ENCODE measurements at places on chromosomes 4 and X.

- no peak for DNase-seq
Measured at GRCh38 chr4:188300385-188300784, 161.1 kb downstream of the TRIML1 start.

GRCh38 chr4:141158219-141158618, 24.9 kb upstream of the RNF150 start:
- DNase-seq: no peak

DNA sequence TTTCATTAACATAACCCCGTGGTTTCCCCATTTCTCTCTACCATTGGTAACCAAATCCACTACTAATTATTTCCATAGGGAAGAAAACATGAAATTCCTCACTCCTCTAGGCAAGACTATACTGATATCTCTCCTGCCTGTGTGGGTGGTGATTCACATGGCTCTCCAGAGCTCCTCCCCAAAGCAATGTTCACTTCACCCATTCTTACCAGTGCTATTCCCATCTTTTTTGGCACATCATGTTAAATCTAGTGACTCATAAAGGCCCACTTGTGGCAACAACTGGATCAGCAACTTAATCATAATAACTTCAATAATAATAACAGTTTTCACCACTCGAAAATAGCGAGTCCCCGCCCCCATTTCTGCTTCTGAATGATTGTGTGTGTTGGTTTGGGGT, 6.1 kb upstream of the HCCS start:
- no peak for DNase-seq

DNA sequence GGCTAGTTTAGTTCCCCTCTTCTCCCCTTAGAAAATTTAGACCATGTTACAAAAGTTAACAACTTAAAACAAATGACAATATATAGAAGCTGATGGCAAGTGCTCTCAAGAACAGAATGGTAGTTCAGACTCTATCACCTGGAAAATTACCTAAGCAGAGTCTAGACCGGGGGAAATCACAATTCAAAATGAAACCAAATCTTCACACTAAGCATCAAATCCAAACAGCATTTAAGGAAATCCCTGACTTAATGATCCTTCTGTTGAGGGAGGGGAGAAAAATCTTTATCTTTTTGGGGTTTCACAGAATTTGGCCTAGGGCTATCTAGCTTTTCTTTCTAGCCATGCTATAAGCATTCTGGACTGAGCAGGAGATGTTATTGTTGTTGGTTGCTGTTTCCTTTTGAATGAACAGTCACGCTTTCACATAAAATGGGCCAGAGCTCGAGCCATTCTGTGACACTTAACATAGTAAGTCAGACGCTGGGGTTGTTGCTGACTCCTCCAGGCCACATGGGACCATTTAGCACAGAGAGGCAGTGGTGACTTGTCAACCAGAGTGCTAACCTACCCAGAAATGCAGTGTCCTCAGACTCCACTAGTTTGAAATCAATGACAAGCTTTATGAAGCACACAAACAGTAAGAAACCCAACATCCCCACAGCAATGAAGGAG, 16.0 kb upstream of the LSM6 start:
- no peak for DNase-seq

DNA sequence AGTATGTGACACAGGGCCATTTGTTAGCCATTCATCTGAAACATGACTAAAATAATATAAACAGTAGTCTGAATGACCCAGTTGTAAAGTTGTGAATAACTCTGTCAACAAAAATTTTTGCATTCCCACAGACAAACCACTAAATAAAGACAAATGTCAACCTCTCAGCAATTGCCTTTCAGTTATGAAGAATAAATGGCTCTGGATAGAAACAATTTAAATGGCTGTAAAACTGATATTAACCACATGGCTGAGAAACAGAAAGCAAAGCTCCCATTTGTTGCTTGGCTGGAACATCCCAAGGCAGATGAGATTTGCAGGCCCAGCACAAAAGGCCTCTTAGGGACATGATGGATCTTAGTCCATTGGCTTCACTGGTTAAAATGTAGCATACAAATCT, 296.3 kb downstream of the GALNTL6 start:
- no peak for DNase-seq

GRCh38 chrX:128807367-128807766, 715.9 kb downstream of the SMARCA1 start:
- DNase-seq: no peak

- no peak for DNase-seq
Measured at GRCh38 chr4:140249351-140249750, 95.4 kb upstream of the MAML3 start.

DNA sequence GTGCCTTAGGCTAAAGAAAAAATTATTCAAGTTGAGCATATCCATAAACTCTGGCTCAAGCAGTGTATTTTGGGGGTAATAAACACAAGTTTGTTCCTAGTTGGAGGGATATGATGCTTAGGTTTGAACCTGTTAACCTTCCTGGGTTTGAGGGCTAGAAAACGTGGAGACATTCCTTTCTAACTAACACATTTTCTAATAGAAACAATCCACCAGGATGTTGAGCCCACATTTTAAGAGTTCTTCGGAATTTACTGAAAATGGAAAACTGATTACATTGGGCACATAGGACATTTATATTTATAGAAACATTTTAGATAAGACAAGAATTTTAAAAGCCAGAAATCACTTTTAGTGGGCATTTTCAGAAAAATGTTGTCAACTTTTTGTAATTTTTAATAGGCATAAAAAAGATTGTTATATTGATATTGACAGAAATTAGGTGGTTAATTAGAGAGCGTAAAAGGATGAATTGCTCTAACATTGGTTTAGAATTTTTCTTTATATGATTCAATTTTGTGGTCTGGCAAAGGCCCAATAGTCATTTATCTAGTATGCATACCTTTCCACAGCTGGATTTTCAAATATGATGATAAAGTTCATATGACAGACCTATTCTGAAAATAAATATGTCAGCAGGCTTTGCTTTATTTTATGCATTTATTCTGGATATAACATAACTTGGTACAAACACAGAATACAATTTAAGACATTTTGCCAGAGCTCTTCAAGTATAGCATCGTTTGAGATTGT, 49.2 kb downstream of the CEP44 start:
- no peak for DNase-seq

- no peak for DNase-seq
Measured at GRCh38 chr4:106584337-106584989, 215.9 kb upstream of the GIMD1 start.

GRCh38 chr4:54155936-54156335, 56.0 kb downstream of the GSX2 start:
- DNase-seq: no peak

DNA sequence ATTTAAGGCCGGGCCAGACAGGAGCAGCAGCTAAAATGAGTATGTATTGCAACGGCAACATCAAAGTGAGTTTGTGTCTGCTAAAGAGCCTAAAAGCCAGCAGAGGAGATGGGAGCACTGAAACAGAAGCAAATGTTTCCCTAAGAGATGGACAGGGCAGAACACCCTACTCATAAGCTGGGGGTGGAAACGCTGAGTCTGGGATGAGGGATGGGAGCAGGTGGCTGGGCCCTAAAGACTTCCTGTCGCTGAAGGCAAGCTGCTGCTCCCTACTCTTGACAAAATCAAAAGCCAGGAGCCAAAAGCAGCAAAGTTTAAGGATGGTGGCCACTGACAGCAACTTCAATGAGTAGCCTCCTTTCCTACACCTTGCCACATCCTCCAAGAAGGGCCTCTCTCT, 40.6 kb upstream of the NAP1L5 start:
- DNase-seq: no peak

DNA sequence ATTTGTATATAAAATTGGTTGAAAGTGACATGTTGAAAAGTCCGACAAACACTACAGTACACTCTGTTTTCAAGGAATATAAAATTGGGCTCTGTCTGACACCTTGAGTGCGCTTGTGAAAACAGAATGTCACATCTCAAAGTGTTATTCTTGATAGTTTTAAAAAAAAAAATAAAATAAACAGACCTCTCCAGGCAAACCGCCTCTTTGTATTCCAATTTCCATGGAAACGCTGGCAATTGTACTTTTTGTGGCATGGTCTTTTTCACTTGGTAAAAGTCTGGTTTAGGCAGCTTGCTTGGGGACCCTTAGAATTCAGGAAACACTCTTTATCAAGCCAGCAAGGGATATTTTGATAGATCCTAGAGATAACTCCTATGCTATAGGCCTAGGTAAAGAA, 302.5 kb downstream of the RAB28 start:
- no peak for DNase-seq

GRCh38 chr4:9933956-9934355, 87.3 kb downstream of the SLC2A9 start:
- DNase-seq: no peak

GRCh38 chr4:61200187-61200915, at the start of gene ADGRL3:
Gene ADGRL3 (plus strand): TSS chr4:61200326.
- DNase-seq: no peak

DNA sequence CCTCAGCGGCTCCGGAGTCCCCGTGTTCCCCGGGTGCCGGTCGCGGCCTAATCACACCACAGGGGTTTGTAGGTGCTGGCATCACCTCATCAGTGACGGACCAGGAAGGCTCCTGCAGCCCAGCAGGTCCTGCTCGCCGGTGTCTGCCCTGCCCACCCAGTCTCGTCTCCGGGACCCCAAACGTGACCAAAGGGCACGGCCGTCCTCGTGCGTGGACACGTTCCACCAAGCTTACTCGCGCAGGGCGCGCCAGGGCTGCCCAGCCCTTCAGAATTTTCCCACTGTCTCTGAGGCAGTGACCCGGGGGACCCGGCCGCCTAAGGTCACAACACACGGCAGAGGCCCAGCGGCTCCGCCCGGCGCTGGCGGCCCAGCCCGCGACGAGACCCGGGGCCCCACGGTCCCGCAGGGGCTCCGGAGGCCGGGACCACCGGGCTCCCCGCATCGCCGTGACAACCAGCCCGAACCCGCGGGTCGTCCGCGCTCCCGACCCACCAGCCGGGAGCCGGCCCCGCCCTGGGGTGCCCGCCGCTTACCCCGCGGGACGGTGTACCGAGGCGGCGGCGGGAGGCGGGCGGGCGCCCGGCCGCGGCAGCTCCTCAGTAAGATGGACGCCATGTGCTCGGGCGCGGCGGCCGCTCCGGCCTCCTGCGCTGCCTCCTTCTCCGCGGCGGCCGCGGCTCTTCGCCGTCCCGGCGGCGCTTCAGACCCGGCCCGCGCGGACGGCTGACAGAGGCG, 454 bp downstream of the LETM1 start:
- DNase-seq: no peak

DNA sequence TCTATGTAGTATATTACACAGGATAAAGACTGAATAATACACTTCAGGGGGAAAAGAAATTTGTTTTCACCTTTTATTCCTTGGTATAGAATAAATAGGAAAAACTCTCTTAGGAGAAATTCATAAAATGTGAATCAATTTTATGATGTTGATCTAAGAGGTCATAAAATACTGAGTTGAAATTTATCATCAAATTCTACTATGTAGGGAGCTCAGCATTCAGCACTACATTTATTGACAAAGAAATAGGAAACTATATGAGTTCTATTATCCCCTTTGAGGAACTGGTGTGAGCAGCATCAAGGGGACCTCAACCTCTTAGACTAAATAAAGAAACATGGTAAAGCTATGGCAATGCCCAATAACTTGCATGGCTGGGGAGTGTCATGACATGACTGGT, 348.2 kb upstream of the SMIM31 start:
- no peak for DNase-seq

GRCh38 chr4:153197301-153197700, 6.9 kb upstream of the TRIM2 start:
- DNase-seq: no peak

- DNase-seq: no peak
Measured at GRCh38 chr4:38641811-38642210, 22.2 kb upstream of the KLF3 start.

DNA sequence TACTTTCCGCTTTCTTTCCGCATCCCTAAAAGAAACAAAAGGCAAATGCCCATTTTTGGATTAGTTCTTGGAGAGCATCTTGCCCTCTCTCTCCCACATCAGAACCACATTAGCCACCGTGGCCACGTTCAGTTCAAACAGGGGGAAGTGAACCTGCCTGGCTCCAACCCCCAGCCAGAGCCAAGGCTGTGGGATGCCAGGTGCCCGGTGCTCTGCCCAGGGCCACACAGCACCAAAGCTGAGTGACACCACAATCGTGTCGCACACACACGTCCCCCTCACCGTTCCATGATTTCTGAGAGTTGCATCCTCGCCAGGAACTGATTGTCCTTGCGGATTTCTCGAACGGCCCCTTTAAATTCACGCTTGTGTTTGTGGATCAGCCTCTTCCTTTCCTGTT, 24.3 kb downstream of the NOP14 start:
- no peak for DNase-seq

GRCh38 chr4:137421796-137422195, 110.5 kb downstream of the PCDH18 start:
- no peak for DNase-seq

GRCh38 chrX:21781525-21781924, 23.6 kb upstream of the SMPX start:
- DNase-seq: no peak

Data from CD4-positive, alpha-beta T cell treated with Interleukin-6 at 100 ng/mL for 8 hours (primary cell).